ENCODE measurements at places on chromosomes 11 and 22. TPM values are rescaled to one million over a fixed set of nuclear protein-coding genes. Genes with fewer than 3 reads are reported as not detected.

Gene ACTN3
- not detected for total RNA-seq

Gene MCM5
- 43.6 TPM for total RNA-seq

Gene UBQLN3
- not detected for total RNA-seq

Gene TRIM34
- 15.3 TPM for total RNA-seq

Gene ENTHD1
- not detected for total RNA-seq

Gene ADAMTS15
- total RNA-seq = 0.35 TPM

Gene TRIM51
- not detected for total RNA-seq

Gene PNPLA5
- not detected for total RNA-seq

Gene LRRC74B
- not detected for total RNA-seq

Gene KRTAP5-3
- not detected for total RNA-seq

Gene OR10V1
- total RNA-seq = not detected

Gene ACRV1
- not detected for total RNA-seq

Gene SCN2B
- total RNA-seq = 1.2 TPM

Gene PRRG4
- total RNA-seq = 11.7 TPM

Gene FBLN1
- 17.1 TPM for total RNA-seq

Gene P4HA3
- 10.2 TPM for total RNA-seq

Gene TMPRSS5
- total RNA-seq = not detected

Gene YAP1
- 98.1 TPM for total RNA-seq

GRCh38 chr11:128523641-128524040 lies 63.7 kb downstream of the ETS1 start:
- DNase-seq = peak; percentile 88

DNA sequence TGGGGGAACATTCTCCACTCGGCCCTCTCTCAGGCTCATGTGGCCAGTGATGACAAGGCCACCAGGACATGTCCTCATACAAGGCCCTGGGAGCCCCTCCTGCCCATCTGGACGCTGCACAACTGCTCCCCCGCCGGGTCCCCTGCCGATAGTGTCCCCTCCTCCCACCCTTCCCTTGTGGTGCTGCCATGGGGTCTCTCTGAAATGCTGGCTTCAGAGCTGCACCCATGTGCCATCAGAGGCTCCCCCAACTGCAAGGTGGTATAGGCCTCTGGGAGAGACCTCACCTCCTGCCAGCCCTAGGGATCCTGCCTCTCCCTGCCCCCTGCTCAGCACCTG lies 113.0 kb downstream of the KCNQ1OT1 start:
- no peak for DNase-seq

DNA sequence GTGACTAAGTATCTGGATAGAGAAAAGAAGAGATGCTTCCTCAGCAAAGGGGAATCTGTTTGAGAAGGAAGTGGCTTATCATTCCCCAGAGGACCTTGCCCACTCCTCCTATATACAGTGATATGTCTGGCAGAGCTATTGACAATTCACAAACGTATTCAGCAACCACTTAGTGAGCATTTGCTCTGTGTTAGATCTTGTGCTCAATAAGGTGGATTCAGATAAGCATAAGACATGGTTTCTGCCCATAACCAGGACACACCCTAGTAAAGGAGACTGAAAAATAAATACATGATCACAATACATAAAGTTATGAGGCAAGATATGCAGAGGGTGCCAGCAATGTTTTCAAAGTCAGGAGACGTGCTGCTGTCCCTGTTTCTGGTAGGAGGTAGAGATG lies 1.4 kb downstream of the TMEM9B start:
- DNase-seq = no peak

- DNase-seq = peak; percentile 91
Observed at GRCh38 chr22:39212721-39213376, 31.9 kb downstream of the PDGFB start.

- DNase-seq = no peak
Observed at GRCh38 chr11:35763301-35763700, 100.7 kb downstream of the TRIM44 start.

DNA sequence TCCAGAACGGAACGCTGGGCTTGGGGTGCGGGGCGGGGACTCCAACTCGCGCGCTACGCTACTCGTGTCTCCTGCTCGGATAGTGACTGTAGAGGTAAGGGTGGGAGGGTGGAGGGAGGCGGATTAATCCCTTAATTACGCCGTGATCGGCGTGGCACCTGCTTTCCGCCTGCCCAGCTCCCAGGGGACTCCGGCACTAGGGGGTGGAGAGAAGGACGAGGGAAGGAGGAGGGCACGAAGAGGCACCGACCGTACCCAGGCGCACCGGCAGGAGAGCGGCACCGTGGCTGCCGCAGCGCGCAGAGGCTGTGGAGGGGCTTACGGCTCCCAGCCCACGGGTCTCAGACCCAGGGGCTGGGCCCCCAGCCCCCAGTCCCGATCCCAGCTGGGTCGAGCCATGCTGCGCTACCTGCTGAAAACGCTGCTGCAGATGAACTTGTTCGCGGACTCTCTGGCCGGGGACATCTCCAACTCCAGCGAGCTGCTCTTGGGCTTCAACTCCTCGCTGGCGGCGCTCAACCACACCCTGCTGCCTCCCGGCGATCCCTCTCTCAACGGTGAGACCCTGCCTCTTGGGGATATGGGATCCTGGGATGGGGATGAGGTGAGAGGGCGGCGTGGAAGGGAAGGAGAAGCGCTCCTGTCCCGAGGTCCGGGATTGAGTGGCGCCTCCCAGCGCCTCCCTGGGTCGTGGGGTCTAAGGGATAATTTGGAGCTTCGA lies at the start of gene ROBO3:
TSS of gene ROBO3 (plus strand) at position 252 of the 721 bp plus-strand sequence. CDS start at position 398, 146 bp downstream.
- no peak for DNase-seq

- DNase-seq = no peak
Observed at GRCh38 chr22:43346521-43346929, 3.4 kb upstream of the SCUBE1 start.

DNA sequence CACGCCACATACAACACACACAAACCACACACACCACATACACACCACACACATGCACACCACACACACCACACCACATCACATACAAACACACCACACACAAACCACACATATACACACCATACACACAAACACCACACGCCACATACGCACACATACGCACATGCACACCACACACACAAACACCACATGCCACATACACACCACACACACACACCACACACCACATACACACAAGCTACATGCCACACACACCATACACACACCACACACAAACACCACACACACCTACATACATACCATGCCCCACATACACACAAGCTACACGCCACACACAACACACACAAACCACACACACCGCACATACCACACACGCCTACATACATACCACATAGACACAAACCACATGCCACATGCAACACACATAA lies 15.7 kb upstream of the TH start:
- no peak for DNase-seq

DNA sequence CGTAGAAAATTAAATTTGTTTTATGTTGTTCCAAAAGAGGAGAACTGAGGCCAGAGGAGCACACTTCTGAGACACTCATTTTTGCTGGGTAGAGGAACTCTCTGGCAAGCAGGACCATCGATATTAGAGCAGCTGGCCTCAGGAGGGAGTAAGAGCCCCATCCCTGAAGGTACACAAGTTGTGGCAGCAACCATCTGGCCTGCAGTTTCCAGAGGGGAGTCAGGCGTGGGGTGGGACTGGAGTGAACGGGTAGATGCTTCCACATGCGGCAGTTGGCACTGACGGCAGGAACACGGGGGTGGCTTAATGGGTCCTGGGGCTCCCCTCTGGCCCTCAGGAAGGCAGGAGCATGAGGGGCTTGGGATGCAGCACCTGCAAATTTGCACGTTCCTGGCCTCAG lies 13.2 kb upstream of the SSTR3 start:
- no peak for DNase-seq

GRCh38 chr11:32435152-32435480 lies 223 bp downstream of the WT1 start:
- DNase-seq = no peak

- peak; percentile 79 for DNase-seq
Observed at GRCh38 chr11:68146704-68147474, 25.7 kb upstream of the CHKA start.

- DNase-seq = no peak
Observed at GRCh38 chr11:130808541-130808940, 107.7 kb downstream of the SNX19 start.

DNA sequence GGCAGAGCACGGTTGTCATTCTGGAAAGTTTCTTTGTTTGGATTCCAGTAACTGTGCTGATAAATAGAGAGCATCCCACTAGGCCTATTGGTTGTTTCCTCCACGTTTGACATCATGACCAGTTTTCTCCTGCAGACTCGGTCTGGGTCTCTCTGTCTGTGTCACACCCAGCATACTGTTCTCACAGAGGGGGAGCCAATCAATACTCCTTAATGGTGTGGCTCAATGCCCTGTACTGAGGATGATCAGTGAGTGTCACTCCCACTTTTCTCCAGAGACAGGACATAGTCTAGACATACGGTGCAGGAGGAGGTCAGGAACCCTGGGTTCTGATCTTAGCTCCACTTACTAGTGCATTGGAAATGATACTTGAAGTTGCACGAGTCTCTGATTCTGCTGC lies 88.2 kb upstream of the BLID start:
- DNase-seq = no peak

DNA sequence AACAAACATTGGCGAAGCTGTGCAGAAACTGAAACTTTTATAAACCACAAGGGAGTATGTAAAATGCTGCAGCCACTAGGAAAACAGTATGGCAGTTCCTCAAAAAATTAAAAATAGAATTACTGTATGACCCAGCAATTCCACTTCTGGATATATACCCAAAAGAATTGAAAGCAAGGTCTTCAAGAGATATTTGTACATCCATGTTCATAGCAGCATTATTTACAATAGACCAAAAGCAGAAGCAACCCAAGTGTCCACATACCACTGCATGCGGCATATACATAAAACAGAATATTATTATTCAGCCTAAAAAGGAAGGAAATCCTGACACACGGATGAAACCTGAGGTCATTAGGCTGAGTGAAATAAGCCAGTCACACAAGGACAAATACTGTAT lies 85.8 kb downstream of the RELT start:
- no peak for DNase-seq

GRCh38 chr22:35726398-35726797 lies 8.7 kb downstream of the APOL5 start:
- DNase-seq = no peak

DNA sequence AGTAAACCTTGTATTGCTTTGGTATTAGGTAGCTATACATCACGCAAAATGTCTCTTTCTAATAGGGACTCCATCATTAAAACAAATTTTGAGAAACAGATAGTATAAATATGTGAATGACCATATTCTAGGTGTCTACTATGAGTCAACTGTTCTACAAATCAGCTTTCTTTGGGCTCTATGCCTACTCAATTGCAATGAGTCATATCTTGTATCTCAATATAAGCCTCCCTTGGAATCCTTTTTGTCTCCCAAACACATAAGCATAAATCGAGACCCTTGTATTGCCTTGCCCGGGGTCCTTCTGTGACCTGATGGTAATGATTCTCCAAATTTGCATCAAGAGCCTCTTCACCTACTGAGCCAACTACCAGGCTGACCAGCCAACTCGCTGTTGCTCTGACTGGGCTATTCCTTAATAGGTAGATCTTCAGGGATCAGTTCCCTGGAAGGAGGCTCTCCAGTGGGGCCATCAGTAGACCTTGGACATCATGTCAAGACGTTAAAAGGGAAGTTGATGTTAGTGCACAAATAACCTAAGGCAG lies 22.2 kb downstream of the BLID start:
- DNase-seq = no peak

GRCh38 chr11:128361451-128362020 lies 225.8 kb downstream of the ETS1 start:
- peak; percentile 20 for DNase-seq

- no peak for DNase-seq
Observed at GRCh38 chr22:26542831-26543230, 30.6 kb upstream of the TFIP11 start.

DNA sequence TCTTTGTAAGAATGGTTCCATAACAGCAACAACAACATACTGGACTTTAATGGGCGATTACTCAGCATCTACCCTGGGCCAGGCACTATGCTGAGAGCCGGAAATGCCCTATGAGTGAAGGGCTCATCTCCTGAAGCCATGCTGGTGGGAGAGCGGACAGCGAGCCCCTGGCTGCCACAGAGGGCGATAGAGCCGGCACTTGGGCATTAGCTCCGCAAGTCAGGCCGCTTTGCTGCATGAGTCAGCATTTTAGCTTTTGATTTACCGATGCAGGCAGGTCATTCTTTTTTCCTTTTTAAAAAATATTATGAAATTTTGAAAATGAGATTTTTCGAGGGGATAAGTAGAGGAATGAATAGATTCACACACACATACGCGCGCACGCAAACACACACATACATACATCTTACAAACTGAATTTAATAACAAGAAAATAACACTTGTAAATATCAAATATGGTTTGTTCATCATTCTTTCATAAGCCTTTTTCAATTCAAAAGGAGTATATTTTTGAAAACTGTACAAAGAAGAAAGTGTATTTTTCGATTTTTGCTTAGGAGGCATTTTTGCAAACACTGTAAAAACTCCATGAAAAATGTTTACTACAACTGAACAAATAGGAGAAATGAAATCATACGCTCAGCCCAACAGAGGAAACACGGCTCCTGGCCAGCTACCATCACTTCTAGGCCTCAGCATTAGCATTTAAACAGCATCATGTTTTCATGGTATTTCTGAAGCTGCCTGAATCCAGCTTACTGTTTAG lies 667.3 kb downstream of the OPCML start:
- no peak for DNase-seq

GRCh38 chr11:90426442-90426841 lies 203.6 kb upstream of the CHORDC1 start:
- no peak for DNase-seq

DNA sequence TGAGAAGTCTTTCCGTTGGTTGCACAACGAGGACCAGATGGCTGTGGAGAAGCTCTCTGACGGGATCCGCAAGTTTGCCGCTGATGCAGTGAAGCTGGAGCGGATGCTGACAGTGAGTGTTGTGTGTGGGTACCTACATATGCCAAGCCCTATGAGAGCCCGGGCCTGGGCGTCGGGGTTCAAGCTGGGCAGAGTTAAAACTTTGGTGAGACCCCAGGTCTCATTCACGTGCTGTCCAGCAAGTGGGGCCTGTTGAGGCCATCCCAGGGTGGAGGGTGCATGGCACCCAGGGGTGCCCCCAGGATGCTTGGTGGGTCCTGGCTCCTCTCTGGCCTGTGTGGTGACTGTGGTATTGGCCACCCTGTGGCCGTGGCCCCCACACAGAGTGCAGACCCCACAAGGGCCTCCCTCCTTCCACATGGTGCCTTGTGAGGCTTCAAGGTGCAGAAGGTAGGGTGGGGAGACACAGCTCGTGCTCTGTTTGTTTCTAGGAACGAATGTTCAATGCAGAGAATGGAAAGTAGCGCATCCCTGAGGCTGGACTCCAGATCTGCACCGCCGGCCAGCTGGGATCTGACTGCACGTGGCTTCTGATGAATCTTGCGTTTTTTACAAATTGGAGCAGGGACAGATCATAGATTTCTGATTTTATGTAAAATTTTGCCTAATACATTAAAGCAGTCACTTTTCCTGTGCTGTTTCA lies 12.8 kb downstream of the GATD1 start:
- no peak for DNase-seq

- no peak for DNase-seq
Observed at GRCh38 chr11:46418751-46419150, 27.2 kb upstream of the CHRM4 start.

GRCh38 chr11:95768521-95768920 lies 21.1 kb downstream of the FAM76B start:
- DNase-seq = no peak

Data from renal cortical epithelial cell (primary cell).